ENCODE measurements at places on chromosomes 7 and 10.
A peak's percentile ranks its signal among the peaks of the same experiment; 100 is the strongest.

DNA sequence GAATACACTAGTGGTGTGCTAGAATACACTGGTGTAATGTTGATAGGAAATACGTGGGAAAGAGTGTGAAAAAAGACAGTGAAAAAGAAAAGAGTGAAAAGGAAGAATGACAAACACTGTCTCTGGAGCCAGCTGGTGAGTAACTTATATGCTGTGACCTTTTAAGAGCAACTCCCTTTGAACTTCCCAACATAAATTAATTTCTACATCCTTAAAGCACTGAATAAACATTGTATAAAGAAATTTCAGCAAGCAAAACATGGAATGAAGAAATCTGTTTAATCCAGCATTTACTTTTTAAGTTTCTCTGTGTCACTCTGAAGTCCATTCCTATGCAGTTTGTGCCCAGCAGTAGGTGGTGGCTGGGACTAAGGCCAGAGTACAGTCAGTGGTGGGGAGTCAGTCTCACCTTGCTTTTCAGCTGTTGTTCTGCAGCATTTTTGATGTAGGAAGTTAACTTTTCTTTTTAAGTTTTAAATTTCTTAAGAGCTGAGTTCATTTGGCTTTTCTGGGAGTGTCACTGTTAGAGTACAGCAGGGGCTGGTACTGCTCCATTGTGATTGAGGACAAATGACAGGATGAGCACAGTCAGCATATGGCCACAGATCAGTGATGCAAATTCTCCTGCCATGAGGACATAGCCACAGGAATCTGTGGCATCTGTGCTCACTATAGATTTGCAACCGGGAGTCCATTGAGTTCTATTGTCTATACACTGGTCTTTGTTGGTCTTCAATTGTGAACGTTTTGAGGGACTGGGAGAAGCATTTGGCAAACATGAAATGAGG lies 321.8 kb downstream of the ZNF248 start:
- DNase-seq, result no peak

GRCh38 chr7:130394421-130395195 lies 14.3 kb downstream of the CPA1 start:
- DNase-seq, result peak; percentile 6

- DNase-seq, result no peak
Observed at GRCh38 chr10:61804414-61804813, 97.1 kb upstream of the ARID5B start.

GRCh38 chr10:92848037-92848440 lies 281 bp upstream of the EXOC6 start:
- DNase-seq, result no peak

GRCh38 chr7:121938429-121938996 lies 65.6 kb downstream of the PTPRZ1 start:
- no peak for DNase-seq

DNA sequence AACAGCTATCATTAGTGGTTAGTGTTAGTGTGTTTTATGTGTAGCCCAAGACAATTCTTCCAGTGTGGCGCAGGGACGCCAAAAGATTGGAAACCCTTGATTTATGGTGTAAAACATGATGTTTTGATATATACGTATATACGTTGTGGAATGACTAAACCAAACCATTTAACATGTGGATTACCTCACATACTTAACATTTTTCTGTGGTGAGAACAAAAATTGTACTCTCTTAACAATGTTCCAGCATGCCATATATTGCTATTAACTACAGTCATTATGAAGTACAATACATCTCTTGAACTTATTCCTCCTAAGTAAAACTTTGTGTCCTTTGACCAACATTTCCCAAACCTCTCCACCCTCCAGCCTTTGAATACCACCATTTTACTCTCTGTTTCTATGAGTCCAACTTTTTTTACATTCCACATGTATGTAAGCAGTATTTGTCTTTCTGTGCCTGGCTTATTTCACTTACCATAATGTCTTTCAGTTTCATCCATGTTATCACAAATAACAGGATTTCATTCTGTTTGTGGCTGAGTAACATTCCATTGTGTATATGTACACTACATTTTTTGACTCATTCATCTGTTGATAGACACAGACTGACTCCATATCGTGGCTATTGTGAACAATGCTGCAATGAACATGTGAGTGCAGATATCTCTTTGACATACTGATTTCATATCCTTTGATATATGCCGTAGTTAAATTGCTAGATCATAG lies 42.2 kb upstream of the MAGI2 start:
- DNase-seq, result no peak

- no peak for DNase-seq
Observed at GRCh38 chr7:108581655-108582491, 12.2 kb downstream of the DNAJB9 start.

DNA sequence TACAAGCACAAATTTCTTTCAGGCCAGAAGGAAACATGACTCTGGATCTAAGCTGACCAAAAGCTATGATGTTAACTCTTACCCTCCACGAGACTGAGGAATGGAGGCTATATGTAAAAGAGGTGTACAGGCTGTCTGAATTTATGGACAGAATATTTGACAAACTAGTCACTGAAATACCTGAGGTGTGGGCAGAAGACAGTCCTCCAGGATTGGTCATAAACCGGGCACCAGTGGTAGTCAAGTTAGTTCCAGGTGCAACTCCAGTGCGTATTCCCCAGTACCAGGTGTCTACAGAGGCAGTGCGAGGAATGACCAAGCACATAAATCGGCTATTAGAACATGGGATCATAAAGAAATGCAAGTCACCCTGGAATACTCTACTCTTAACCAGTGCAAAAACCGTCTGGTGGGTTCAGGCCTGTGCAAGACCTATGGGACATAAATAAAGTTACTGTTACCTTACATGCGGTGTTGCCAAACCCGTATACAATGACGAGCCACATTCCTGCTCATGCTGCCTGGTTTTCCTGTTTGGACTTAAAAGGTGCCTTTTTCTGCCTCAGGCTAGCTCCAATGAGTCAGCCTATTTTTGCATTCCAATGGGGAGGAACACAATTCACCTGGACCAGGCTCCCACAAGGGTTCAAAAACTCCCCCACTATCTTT lies 6.7 kb upstream of the CYREN start:
- no peak for DNase-seq

DNA sequence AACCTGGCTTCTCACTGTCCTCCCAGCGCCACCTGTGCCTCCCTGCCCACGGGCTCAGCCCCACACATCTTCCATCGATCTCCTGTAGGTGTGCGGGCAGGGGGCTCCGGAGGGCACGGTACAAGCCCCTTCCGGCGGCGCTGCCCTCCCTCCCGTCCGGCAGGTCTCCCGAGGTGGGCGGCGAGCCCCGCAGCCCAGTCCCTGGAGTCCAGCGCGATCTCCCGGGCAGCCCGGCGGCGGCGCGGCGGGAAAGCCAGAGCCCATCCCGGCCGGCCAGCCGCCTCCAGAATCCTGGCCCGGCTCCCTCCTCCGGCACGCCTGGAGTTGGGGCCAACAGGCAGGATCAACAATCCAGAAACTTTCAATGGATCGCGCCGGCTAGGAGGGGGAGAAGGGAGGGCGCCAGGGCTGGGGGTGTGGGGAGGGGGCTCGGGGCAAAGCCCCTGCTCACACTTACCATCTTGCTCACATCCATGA lies 100.1 kb downstream of the HIP1 start:
- DNase-seq, result no peak

GRCh38 chr10:33817605-33818004 lies 483.1 kb upstream of the NRP1 start:
- DNase-seq, result no peak

DNA sequence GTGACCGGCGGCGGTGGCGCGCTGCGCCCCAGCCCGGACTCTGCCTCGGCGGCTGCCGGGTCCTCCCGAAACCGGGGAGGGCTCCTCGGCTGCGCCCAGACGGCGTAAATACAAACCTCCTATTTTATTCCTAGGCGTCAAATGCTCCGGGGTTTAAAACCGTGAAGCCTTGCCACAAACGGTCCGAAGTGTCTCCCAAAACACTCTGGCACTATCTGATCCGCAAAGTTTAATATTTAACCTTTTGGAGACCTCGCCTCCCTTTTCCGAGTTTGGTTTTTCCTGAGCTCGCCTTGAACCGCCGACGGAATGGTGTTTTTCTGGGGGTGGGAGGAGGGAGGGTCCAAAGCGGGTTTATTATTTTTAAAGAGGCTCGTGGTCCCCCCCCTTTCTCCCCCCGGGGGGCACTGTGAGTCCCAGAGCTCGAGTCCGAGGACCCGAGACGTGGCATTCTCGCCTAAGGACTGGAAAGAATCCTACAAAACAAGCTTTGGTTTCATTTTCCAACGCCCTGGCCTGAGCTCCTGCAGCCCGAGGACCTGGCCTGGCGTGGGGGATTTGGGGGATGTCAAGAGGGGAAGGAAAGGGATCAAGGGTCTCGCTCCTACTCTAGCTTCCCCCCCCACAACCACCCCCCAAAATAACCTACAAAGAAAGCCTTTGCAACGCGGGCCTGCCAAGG lies 1.8 kb downstream of the TNRC18 start:
- no peak for DNase-seq

DNA sequence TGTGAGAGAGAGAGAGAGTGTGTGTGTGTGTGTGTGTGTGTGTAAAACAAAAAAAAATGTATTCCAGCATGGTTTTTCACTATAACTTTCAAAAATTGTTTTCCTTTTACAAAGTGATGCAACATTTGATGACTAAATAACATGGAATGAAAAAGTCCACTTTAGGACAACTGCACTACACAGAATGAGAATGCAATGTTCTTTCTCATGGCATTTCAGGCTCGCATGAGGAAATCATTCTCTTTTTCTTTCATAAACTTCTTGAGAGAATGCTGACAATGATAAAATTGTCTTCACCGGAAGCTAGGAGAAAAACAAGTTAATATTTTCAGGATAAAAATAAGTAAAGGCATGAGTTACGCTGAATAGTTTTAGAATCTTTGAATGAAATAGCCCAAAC lies 53.7 kb downstream of the SLC16A12 start:
- no peak for DNase-seq

- no peak for DNase-seq
Observed at GRCh38 chr7:27459731-27460053, 203.0 kb downstream of the HIBADH start.

DNA sequence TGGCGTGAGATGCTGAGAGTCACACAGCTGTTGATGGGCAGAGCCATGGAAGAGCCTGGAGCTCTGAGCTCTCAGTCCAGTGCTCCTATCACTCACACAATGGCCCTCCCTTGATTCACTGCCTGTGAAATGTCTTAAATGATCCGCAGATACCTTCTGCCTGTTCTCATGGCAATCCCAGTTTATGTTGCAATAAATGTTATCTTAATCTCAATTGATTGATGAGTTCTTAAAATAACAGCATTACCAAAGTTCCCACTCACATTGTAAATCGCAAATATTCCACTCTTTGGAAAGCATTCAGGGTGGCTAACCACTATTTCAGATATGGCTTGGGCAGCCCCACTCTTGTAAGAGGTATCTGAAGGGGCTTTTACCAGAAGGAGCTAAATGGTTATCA lies 865.5 kb downstream of the LRMDA start:
- no peak for DNase-seq

- DNase-seq, result no peak
Observed at GRCh38 chr10:130737621-130738020, 573.9 kb downstream of the TCERG1L start.

Data from stimulated activated CD8-positive, alpha-beta memory T cell treated with anti-CD3 and anti-CD28 coated beads, Interleukin-4, amount 100 ng/mL, for 24 hours (primary cell).